Activated T-cell treated with anti-CD3 and anti-CD28 coated beads for 24 hours (primary cell): ENCODE measurements at places on chromosomes 16 and 17.

GRCh38 chr17:42809250-42809649, 10.6 kb downstream of the CNTD1 start:
- DNase-seq, result no peak

DNA sequence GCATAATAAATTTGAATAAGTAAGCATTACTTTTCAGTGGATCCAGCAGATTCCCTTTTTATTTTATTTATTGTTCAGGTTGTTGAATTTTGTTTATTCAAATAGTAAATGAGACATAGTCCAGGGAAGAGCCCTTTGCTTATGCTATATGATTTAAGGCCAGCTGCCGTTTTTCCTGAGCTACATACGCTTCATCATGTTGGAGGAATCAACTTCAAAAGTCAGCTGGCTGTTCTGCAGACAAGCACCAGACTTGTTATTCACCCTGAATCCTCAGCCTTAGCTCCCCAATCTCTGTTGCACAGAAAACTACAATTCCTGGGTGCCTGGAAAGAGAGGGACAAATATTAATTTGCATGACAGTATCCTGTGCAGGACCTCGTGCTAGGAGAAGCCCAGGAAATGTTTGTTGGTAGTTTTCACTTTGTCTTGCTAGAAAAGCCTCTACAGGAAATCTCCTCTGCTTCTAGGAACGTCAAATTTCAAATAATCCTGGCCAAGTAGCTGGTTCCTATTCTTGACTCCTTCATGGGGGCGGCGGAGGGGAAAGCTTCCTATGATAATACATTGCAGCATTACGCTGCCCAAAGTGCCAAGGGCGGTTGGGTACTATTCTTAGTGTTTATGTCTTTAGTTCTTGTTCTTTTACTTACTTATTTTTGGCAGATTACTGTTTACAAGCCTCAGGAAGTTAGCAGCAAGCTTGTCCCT, 101.6 kb downstream of the PRKCA start:
- no peak for DNase-seq

- no peak for DNase-seq
Observed at GRCh38 chr17:57234061-57234738, 22.1 kb upstream of the MSI2 start.

- DNase-seq, result no peak
Observed at GRCh38 chr17:62880120-62880519, 72.0 kb upstream of the MARCHF10 start.

DNA sequence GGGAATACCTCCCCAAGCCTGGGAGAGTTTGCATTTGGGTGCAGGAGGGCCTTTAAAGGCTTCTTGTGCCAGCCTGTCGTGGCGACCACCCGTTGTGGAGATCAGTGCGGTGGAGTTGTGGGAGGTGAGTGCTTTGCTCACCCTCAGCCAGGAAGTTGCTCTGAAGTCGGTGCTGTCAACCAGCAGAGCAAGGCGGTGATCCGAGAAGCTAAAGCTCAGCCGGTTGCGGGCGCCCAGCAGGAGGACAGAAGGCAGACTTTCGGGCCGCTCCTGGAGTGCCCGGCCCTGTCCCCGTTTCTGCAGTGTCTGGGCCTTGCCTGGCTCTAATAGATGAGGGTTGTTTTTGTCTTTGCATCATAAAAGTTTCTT, 1.4 kb downstream of the UBE2I start:
- DNase-seq, result no peak

GRCh38 chr17:79223471-79223870, 148.8 kb downstream of the ENGASE start:
- no peak for DNase-seq

- no peak for DNase-seq
Observed at GRCh38 chr17:34667656-34668055, 88.3 kb downstream of the TMEM132E start.

- DNase-seq, result no peak
Observed at GRCh38 chr17:48439875-48440505, 10.0 kb upstream of the SKAP1 start.

DNA sequence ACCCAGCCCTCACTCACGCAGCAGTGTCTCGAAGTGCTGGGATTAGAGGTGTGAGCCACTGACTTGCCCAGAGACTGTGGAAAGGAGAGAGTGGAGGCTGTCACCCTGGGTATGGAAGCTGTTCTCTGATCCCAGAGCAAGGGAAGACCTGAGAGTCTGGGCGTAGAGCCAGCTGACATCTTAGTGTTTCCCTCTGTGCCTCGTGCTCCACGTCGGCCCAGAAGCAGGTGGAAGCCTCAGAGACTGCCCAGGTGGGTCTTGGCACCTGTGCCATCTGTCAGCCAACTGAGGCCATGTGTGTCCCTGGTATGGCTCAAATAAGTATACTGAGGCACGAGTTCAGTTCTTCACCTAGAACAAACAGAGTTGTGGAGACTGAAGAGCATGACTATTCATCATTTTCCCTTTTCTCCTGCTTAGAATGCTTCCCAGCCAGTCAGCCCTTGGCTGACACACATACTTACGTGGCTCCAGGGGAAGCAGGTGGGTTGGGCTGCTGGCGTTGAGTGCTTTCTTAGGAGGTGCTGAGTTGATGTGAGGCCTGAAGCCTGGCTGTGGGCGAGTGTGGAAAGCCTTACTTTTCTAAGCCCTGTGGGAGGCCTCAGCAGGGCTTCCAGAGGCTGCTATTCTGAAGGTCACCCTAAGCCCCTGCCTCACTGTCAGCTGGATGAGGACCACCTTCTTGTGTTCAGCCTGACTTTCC, 8.1 kb downstream of the CTRL start:
- DNase-seq, result no peak

DNA sequence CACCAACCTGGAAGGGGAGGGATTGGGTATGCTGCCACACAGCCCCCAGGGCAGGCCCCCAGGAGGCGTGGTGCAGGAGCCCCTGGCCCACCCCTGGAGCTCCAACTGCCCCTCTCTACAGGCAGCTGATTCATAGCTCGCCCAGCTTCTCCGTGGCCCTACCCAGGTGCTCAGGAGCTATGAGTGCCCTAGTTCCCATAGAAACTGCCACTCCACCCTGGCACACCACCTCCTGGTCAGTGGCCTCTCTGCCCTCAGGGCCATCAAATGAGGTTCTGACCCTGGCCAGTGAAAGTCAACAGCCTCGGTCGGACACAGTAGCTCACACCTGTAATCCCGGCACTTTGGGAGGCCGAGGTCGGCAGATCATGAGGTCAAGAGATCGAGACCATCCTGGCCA, 18.0 kb downstream of the CNGB1 start:
- no peak for DNase-seq

- DNase-seq, result no peak
Observed at GRCh38 chr16:82867485-82867884, 240.7 kb downstream of the CDH13 start.

DNA sequence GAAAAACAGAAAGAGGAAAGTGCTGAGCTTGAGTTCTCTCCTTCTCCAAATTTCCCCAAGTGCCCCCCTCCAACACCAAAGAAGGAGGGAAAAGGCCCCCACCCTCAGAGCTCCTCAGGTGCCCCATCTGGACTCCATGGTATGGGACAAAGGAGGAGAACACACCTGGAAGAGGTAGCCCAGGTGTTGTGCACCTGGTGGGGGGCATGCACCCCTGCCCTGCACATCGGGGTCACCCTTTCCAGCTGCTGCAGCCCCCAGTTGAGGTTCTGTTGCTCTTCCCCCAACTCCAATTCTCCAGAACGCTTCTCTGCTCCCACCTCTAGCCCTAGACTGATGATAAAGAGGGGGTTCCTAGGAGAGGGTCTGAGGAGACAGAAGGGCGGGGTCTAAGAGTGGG, 3.0 kb upstream of the COL1A1 start:
- no peak for DNase-seq

GRCh38 chr17:63537001-63537400, 13.3 kb upstream of the DCAF7 start:
- no peak for DNase-seq

GRCh38 chr17:37096071-37096470, 147.3 kb downstream of the AATF start:
- no peak for DNase-seq

DNA sequence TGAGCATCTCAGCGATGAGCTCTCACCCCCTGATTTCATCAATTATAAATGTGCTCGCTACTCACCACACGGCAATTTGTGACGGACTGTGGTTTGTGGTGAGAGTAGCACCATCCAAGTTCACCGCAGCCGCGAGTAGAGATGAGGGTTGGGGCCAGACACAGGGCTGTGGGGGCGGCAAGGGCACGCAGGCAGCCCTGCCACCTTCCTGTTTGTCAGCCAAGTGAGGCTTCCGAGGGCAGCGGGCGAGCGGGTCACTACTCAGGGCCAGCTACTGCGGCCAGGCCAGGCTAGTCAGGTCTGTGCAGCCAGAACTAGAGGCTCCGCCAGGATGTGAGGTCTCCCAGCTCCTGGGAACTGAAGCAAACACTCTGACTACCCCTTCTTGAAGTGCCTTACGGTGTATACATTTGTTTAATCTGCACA, 39.6 kb upstream of the MEOX1 start:
- no peak for DNase-seq

DNA sequence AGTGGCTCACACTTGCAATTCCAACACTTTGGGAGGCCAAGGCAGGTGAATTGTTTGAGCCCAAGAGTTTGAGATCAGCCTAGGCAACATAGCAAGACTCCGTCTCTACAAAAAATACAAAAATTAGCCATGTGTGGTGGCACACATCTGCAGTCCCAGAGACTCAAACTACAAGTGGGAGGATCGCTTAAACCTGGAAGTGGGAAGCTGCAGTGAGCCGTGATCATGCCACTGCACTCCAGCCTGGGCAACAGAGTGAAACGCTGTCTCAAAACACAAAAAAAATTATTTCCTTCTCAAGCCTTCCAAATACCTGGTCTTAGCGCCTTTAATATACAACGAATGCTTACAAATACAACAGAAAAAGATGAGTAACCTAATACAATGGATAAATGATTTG, 19.7 kb upstream of the CBX2 start:
- DNase-seq, result no peak

DNA sequence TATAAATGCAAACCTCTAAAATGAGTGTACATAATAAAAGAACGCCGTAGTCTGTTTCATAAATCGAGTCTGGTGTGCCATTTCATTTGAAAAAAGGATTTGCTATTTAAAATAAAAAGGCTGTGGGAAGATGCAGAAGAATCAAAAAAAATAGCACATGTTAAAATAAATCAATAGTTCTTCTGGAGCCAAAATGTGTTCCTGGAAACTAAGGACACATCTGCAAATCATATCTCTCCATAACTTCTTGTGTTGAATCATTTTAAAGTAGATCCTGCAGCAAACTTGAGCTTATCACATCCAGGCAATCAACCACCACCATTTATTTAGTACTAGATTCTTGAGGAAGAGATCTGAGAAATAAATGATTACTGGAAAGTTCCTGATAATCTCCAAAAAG, 29.0 kb downstream of the XPO6 start:
- no peak for DNase-seq

DNA sequence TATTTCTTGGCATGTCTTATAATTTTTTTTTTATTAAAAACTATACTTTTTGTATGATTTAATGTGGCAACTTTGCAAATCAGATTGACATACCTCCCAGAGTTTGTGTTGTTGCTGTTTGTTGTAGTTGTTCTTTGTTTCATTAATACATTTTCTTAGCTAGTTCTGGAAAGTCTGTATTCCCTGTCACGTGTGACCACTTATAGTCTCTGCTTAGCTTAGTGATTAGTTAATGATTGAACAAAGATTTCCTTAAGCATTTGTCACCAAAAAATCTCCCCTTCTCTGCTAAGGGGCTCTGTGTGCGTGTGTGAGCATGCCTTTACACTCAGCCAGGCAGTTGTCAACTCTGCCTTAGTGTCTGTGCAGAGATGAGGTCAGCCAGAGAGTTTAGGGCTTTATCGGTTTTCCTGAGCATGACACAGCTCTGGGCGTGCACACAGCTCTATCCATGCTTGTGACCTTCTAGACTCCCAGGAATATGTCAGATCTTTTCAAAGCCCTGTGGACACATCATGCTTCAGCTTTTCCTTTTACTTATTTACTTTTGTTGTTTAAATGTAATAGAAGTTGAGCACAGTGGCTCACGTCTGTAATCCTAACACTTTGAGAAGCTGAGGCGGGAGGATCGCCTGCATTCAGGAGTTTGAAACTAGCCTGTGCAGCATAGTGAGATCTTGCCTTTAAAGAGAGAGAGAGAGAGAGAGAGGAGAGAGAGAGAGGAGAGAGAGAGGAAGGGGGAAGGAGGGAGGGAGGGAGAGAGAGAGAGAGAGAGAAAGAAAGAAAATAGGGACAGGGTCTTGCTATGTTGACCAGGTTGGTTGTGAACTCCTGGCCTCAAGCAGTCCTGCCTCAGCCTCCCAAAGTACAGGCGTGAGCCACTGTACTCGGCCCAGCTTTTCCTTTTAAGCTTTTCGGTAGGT, 21.9 kb downstream of the DNAI2 start:
- DNase-seq, result no peak

DNA sequence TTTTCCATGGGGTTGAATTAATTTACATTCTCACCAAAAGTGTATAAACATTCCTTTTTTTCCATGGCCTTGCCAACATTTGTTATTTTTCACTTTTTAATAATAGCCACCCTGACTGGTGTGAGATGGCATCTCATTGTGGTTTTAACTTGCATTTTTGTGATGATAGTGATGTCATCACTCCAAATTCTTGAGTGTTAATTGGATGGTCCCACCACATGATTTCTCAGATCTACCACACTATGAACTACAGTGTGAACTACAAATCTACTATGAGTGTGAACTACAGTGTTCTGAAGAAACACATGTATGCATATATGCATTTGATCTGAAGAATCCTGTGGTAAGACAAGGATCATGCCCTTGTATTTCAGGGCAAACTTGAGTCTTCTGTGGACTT, 340.1 kb downstream of the ABCC12 start:
- no peak for DNase-seq

DNA sequence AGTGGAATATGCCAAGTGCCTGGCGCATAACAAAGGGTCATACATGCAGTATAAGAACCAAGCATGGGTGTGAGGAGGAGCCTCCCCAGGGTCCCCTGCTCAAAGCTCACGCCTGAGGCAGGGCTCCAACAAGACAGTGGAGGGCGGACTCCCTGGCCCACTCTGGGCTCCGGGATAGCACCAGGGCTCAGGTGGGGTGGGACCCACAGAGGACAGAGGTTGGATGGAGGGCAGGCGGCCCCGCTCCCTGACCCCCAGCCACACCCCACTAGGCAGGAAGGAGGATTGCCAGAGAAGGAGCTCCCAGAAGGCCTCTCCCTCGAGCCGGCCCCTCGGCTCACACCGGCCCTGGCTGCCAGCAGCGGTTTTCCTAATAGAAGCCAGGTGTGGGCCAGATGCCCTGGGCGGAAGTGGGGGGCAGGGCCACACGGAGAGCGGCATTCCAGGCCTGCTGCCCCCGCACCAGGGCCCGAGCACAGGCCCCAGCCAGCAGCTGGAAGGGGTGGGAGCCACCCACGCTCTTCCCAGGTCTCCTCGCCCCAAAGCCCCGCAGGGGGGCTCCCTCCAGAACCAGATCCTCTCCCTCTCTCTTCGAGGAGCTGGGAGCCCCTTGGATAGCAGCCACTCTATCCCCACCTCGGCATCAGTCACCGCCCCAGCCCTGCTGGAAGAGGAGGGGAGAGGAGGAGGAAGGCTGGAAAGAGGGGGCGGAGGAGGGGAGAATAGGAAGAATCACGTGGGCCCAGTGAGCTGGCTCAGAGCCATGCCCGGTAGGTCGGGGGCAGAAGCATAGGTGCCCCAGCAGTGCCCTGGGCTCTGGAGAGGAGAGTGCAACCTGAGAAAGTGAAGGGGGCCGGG, 21.0 kb downstream of the VASN start:
- no peak for DNase-seq
